ENCODE measurements at places on chromosomes 3 and 15. TPM values are rescaled to one million over a fixed set of nuclear protein-coding genes. Genes with fewer than 3 reads are reported as not detected.

- DNase-seq: no peak
These were observed 8.9 kb downstream of the ARMC8 start for GRCh38 chr3:138196023-138196422.

DNA sequence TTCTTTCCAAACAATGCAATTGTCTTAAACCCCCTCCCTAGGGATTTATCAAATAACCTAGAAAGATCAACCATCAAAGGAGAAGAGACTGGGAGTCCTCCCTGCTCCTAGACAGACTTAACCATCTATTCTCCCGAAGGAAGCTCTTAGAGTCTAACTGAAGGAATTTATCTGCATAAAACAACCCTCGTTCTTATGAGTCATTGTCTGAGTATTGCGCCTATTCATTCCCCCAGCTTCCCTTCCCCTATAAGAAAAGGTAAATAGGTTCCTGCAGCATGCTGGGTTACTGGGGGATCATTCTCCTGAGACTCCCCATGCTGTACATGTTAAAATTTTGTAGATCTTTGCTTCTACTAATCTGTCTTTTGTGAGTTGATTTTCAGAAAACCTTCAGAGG lies 412.7 kb downstream of the OCA2 start:
- no peak for DNase-seq

DNA sequence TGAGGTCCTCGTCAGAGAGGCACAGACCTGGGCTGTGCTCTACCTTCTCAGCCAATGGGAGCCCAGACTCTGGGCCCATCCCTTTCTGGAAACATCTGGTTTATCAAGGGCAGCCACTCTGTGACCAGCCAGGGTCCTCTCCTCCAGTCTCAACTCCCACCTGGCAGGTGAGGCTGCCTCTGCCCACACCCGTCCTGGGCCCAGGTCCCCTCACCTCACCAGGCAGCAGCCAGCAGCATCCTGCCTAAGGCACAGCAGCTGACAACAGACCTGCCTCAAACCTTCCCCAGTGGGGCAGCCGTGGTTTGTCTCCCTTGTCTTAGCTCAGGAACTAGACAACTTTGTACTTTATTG lies 8.7 kb upstream of the VIPR1 start:
- no peak for DNase-seq

DNA sequence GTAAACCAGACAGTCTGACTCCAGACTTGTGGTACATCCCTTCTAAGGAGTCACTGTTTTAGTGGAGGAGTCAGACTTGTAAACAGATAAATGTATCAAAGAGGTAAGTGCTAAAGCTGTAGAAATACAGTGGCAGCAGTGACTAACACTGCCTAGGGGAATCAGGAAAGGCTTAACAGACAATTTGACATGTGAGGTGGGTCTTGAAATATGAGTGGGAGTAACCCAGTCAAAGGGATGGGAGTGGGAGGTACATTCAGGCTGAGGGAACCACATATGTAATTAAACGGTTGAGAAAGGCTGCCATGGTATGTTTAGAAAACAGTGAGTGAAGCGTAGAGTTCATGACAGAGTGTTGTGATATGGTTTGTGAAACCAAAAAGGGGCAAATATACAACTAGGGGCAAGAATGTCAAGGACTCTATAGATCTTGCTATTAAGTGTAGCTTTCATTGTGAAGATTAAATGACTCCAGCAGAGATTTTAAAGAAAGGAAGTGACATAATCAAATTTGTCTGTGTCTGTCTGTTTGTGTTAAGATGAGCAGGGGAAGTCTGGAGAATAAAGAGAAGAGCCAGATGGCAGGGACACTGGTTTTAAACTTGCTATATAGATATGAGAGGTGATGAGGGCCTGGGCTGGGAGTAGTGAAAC lies 11.2 kb upstream of the ALCAM start:
- peak; percentile 10 for DNase-seq

DNA sequence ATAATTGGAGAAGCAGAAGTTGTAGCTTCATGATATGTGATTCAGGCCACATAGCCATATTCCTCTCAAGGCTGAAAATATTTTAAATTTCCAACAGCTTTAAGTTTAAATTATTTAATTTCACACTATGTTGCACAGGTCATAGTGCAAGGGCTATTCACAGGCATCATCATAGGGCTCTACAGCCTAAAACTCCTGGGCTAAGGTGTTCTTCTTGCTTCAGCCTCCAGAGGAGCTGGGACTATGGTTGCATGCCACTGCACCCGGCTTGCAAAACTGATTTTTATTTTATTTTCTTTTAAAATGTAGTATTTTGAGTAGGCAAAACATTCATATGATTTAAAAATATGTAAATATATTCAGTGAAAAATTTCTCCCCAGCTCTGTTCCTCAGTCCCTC lies 6.0 kb upstream of the CEP97 start:
- no peak for DNase-seq

- DNase-seq: no peak
These were observed 26.0 kb upstream of the MAP4 start for GRCh38 chr3:48042071-48042760.

GRCh38 chr15:65569728-65570127 lies 39.5 kb downstream of the HACD3 start:
- no peak for DNase-seq

DNA sequence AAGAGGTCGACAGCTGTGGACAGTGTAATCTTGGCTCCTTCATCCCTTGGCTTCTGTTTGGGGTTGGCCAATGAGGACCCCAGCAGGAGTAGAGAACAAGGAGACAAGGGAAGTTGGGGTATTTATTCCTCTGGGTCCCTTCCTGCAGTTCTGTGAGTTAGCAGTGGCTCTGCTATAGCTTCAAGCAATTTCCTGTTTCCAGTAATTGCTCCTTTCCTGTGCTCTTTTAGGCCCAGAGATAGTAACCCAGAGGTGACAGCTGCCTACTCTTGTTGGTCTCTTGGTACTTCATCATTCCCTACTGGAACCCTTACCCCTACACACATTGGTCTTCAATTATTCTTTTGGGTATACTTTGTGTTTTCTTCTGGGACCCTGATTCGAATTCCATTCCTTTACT lies 92.9 kb downstream of the NR1D2 start:
- no peak for DNase-seq

- no peak for DNase-seq
These were observed 1.9 kb downstream of the ARPP19 start for GRCh38 chr15:52566889-52567288.

DNA sequence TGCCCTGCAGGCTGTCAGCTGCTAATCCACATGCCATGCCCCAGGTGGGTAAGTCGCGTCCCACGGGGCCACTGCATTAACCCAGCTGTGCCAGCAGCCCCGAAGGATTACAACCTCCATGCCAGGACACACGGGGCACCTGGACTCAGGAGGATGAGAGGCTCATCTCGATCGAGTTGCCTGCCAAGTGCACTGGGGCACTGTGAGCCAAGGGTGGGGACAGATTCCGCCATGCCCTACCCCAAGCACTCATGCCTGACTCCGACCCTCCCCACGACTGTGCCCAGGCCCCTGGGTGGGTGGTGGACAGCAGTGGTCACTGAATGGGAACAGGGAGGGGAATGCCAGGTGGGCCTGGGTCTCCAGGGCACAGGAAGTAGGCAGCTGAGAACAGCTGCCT lies 20.7 kb upstream of the SNRPA1 start:
- no peak for DNase-seq

- no peak for DNase-seq
These were observed 13.1 kb upstream of the ZBTB38 start for GRCh38 chr3:141355242-141355641.

DNA sequence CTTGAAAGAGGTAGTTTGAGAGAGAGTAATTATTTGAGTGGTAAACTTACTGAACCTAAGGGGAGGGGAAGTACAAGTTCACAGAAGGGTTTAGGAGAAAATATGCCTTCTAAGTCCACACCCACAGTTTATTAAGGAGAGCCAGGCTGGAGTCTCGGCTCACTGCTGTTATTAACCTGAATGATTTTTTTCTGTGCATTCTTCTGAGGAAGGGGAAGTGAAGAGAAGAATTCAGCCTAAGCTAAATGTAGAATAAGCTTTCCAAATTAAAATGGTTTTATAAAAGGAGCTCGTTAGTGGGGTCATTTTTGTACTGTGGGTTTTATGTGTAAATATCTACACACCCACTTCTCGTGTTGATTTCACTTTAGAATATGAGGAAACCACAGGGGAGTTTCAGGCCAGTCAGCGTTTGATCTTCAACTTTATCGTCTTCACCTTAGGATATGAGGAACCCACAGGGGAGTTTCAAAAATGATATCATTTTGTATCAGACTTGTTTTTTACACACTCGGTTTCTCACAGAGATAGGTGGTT lies 1.5 kb downstream of the WHAMM start:
- DNase-seq: peak; percentile 13

The CAMP gene
- polyA plus RNA-seq: not detected

The NR2E3 gene
- 0.64 TPM for polyA plus RNA-seq

The CNTN4 gene
- polyA plus RNA-seq: 31.2 TPM

Data from left renal cortex interstitium (tissue), 4 donors.